ENCODE measurements at places on chromosomes 1 and 21. TPM values are rescaled to one million over a fixed set of nuclear protein-coding genes. Genes with fewer than 3 reads are reported as not detected.

Gene LCE1B
- total RNA-seq, result not detected

Gene NHLH1
- 0.19 TPM for total RNA-seq

Gene WNT2B
- 4.9 TPM for total RNA-seq

DNA sequence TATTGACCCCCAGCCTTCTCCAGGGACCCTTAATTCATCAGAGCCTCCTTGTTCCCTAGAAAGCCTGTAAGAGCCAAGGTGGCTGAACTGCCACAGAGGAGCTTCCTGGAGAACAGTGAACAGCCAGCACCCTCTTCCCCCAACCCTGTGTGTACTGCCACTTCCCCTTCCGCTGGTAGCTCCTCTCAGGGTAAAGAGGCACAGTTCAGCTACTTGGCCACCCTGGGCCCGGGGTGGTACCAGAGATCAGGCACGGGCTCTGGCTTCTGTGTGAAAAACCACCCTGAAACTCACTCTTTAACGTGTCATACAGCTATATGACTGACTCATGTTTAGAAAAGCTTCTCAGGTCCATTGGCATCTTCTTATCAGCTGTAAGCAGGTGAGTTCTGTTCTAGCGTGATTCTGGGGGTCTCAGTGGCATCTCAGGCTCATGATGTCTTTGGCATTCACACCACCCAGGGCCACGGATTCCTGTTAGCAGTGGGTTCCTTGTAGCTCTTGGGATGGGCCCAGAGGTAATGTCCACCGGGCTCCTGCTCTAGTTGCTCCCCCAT lies 22.4 kb downstream of the ARMH1 start:
- no peak overlapping the region for H3K4me3 ChIP-seq
- H3K27me3 ChIP-seq, result peaks cover 67% of the 10 kb centered on the region
- H3K4me1 ChIP-seq, result peaks cover 19% of the 10 kb centered on the region

DNA sequence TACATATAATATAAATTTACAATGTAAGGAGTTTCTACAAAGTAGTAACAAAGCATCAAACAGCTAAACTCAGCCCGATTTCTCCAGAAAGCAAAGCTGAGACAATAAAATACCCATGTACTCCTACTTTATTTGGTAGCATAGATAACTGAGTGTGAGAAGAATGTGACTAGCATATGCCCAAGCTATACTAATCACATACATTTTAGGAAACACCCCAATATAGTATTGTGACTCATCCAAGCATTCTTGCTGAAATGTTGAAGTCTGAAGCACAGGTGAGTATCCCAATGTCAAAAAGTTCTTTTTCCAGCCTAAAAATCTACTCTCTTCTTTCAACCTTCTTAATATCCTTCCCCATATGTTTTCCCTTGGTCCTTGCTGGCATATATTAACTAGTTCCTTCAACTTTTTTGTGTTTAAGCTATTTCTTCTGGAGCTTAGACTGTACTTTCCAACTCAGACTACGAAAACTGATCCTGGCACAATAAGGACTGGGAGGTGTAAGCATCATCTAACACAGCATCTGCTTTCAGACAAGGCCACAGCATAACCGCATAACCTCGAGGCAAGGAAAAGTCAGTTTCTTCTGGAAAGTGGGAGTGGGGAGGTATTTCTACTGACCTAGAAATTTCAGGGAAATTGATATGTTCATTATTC lies 163.0 kb upstream of the RNPC3 start:
- no peaks in the 10 kb centered on the region for H3K27me3 ChIP-seq
- H3K27ac ChIP-seq, result no peak overlapping the region
- no peak overlapping the region for H3K4me3 ChIP-seq
- no peaks in the 10 kb centered on the region for H3K4me1 ChIP-seq
- H3K36me3 ChIP-seq, result no peaks in the 10 kb centered on the region
- no peak for DNase-seq

- H3K4me3 ChIP-seq, result no peak overlapping the region
- no peaks in the 10 kb centered on the region for H3K36me3 ChIP-seq
- no peaks in the 10 kb centered on the region for H3K27me3 ChIP-seq
- no peak overlapping the region for H3K27ac ChIP-seq
- no peak for DNase-seq
These were observed 363.5 kb upstream of the ST6GALNAC5 start for GRCh38 chr1:76503736-76504135.

GRCh38 chr1:37845049-37845646 lies 14.2 kb downstream of the MTF1 start:
- no peaks in the 10 kb centered on the region for H3K36me3 ChIP-seq
- peaks cover 47% of the 10 kb centered on the region for H3K4me1 ChIP-seq
- H3K27me3 ChIP-seq, result no peaks in the 10 kb centered on the region
- DNase-seq, result no peak

DNA sequence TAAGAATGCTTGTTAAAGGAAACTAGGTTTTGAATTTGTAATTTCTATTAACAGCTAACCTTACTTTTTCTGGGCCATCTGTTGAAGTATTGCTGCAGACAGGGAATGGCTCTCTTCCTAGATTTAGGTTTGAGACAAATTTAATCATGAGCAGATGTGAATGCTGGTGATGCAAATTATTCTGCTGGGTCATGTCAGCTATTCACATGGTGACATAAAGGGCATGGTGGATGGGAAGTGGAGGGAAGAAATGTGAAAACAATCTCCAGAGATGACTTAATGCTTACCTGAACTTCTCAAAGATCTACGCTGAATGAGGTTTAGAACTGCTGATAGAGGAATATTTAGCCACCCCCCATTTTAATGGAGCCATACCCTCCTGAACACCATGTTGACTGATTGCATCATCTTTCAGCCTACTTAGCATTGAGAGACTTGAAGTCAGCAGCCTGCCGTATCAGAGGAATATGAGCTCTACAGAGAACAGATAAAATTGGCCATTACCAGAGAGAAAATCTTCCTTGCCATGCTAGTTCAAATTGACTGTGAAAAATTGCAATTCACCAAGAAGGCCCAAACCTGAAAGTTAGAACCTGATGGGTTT lies 138.8 kb downstream of the HHAT start:
- no peak for DNase-seq
- H3K27ac ChIP-seq, result no peak overlapping the region
- no peaks in the 10 kb centered on the region for H3K27me3 ChIP-seq
- H3K4me3 ChIP-seq, result no peak overlapping the region

- H3K27ac ChIP-seq, result no peak overlapping the region
- no peaks in the 10 kb centered on the region for H3K36me3 ChIP-seq
- no peak overlapping the region for H3K4me3 ChIP-seq
- DNase-seq, result no peak
- no peaks in the 10 kb centered on the region for H3K4me1 ChIP-seq
- H3K27me3 ChIP-seq, result no peaks in the 10 kb centered on the region
These were observed 38.8 kb upstream of the STMN1 start for GRCh38 chr1:25944986-25945385.

DNA sequence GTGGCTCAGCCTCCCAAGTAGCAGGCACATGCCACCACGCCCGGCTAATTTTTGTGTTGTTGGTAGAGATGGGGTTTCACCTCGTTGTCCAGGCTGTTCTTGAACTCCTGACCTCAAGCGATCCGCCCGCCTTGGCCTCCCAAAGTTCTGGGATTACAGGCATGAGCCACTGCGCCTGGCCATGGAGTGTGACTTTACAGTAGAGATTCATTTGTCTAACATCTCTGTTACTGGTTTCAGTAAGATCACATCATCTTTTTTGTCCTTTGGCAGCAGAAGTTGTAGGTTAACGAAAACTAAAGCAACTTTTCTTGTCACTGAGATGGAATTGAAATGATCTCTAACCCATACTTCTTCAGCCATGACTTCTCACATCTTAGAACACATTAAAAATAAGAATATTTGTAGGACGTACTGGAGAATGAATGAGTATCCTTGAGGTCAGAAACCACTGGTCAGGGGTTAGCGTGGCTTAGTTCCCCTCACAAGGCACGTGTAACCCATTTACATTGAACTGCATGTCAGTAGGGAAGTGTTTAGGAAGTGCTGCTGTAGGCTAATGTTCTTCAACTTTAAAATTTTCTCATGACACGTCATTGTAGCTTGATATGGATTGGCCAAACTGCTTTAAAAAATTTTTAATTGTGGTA lies 75.9 kb downstream of the CAMTA1 start:
- no peaks in the 10 kb centered on the region for H3K27me3 ChIP-seq
- peak overlapping the region; percentile 47 for H3K27ac ChIP-seq
- H3K4me1 ChIP-seq, result no peaks in the 10 kb centered on the region

DNA sequence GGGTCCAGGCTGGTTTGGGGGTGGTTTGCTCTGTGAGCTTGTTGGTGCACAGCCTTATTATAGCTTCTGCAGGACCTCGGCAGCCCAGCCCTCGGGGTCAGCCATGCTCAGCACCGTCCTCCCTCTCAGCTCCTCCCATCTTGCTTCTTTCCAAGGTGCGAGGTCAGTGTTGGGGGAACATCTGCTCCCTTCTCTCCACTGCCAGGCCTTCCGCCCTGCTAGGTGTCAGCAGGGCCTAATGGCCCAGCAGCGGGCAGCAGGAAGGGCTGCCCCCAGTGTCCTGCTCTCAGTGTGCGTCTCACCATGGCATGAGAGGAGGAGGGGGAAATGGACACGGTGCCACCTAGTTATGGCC lies 36.5 kb upstream of the LRRC3 start:
- H3K36me3 ChIP-seq, result no peaks in the 10 kb centered on the region
- no peak for DNase-seq
- no peak overlapping the region for H3K27ac ChIP-seq
- H3K4me3 ChIP-seq, result no peak overlapping the region

DNA sequence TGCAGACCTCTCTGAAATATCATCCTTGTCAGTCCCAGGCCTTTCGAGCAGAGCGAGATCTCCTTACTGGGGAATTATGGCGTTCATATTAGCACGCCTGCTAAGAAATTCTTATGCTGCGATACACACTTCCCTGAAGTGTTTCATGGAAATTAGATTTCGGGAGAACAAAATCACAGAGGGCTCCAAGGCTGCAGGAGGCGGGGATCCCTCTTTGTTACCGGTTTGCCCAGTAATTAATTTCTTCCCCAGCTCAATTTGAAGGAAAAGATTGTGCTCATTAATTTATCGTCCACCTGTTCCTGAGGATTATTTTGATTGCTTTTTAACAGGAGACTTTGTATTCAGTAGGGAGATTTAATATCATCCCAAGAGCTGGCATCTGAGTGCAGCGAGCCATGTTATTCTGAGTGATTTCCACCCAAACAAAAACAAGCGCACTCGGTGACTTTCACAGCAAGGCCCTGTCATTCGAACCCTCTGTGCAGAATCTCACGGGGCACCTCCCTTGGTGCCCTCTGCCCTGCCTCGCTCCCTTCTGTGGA lies 202.3 kb upstream of the GALNT2 start:
- H3K36me3 ChIP-seq, result no peaks in the 10 kb centered on the region
- no peaks in the 10 kb centered on the region for H3K4me1 ChIP-seq
- H3K27me3 ChIP-seq, result no peaks in the 10 kb centered on the region
- no peak overlapping the region for H3K4me3 ChIP-seq
- no peak overlapping the region for H3K27ac ChIP-seq

DNA sequence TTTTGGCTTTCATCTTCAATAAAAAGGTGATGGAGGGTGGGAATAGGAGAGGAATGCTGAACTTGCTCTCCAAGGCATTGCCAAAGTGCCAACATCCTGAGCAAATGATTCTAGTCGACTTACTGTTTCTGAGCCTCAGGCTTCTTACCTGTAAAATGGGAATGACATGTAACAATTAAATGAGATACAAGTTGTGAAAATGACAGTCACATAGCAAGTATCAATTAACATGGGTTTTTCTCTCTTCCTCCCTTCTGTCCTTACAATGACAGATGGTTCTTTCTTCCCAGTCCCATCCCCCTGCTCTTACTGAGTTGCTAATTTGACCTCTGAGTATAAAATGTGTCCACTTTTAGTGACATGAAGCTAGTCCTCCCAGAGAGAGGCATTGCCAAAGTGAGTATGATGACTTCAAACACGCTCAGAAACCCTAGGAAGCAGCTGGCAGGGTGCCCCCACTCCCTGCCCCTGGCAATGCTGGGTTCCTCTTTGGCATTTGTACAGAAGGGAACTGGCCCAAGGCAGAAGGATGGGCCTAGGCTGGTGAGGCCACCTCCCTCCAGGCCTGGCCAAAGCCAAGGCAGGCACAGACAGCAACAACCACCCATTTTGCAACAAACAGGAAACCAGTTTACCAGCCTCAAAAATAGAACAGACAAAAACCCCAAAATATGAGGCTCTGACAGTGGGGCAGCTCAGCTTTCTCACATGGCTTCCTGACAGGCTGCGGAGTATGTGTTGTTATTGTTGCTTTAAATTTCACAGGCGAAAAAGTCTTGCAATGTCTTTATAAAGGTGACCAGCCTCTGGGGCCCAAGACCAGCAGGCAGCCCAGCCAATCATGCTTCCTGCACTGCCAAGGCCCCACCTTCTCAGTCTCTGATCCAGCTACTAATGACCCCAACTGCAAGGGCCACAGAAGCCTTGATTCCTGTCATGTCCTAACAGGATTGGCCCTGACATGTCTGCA lies 115.9 kb downstream of the HIVEP3 start:
- DNase-seq, result no peak
- H3K36me3 ChIP-seq, result no peaks in the 10 kb centered on the region
- no peak overlapping the region for H3K4me3 ChIP-seq
- peaks cover 27% of the 10 kb centered on the region for H3K4me1 ChIP-seq
- H3K27me3 ChIP-seq, result no peaks in the 10 kb centered on the region
- peak overlapping the region; percentile 79 for H3K27ac ChIP-seq
